ENCODE measurements at places on chromosomes 12 and 14. TPM values are rescaled to one million over a fixed set of nuclear protein-coding genes. Genes with fewer than 3 reads are reported as not detected.

Gene ADAMTS20
- total RNA-seq, result not detected

Gene PHC1
- 24.4 TPM for total RNA-seq

Gene TM7SF3
- 42.8 TPM for total RNA-seq

Gene GSG1
- not detected for total RNA-seq

Gene STXBP6
- not detected for total RNA-seq

- H3K4me3 ChIP-seq, result no peak overlapping the region
- H3K36me3 ChIP-seq, result no peaks in the 10 kb centered on the region
- no peaks in the 10 kb centered on the region for H3K27me3 ChIP-seq
- no peak for DNase-seq
- peaks cover 3% of the 10 kb centered on the region for H3K4me1 ChIP-seq
Measured at GRCh38 chr14:103597623-103598377, 31.2 kb upstream of the KLC1 start.

DNA sequence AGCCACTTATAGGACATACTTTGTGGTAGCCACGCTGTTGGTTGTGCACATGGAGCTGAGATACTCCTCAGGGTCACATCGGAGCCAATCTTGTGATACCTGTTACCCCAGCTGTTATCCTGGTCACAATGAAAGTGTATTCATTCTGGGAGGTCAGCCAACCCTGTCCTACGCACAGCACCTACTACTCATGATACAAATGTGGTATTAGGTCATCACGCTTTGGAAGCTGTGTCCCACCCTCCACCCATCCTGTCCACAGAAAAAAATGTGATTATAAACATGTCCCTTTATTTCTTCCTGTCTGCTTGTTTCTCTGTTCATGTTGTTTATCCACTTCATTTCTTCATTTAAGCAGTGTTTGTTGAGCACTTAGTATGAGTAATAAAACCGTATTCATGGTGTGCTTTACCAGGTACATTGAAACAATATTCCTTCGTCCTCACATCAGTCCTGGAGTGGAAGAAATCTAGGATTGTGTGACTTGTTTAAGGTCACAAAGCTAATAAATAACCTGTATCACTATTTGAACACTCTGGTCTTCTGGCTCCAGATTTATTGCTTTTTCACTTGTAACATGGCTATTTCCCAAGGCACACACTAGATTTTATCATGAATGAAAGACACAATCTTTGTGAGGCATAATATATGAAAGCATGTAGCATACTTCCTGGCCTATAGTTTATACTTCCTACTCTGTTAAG lies 73.1 kb downstream of the DERA start:
- H3K27ac ChIP-seq, result no peak overlapping the region
- H3K27me3 ChIP-seq, result no peaks in the 10 kb centered on the region
- no peaks in the 10 kb centered on the region for H3K4me1 ChIP-seq
- no peak for DNase-seq

GRCh38 chr12:23099604-23100003 lies 474.6 kb downstream of the ETNK1 start:
- no peak overlapping the region for H3K27ac ChIP-seq
- no peaks in the 10 kb centered on the region for H3K27me3 ChIP-seq
- DNase-seq, result no peak
- H3K4me3 ChIP-seq, result no peak overlapping the region
- H3K4me1 ChIP-seq, result no peaks in the 10 kb centered on the region

GRCh38 chr14:104954746-104955395 lies 23.3 kb downstream of the AHNAK2 start:
- H3K4me3 ChIP-seq, result no peak overlapping the region
- no peaks in the 10 kb centered on the region for H3K36me3 ChIP-seq
- DNase-seq, result no peak
- H3K4me1 ChIP-seq, result no peaks in the 10 kb centered on the region
- H3K27ac ChIP-seq, result no peak overlapping the region

GRCh38 chr12:131753757-131754156 lies 42.9 kb downstream of the SFSWAP start:
- no peaks in the 10 kb centered on the region for H3K27me3 ChIP-seq
- no peak for DNase-seq
- peaks cover 55% of the 10 kb centered on the region for H3K36me3 ChIP-seq
- no peak overlapping the region for H3K4me3 ChIP-seq
- H3K27ac ChIP-seq, result no peak overlapping the region
- H3K4me1 ChIP-seq, result peaks cover 2% of the 10 kb centered on the region

DNA sequence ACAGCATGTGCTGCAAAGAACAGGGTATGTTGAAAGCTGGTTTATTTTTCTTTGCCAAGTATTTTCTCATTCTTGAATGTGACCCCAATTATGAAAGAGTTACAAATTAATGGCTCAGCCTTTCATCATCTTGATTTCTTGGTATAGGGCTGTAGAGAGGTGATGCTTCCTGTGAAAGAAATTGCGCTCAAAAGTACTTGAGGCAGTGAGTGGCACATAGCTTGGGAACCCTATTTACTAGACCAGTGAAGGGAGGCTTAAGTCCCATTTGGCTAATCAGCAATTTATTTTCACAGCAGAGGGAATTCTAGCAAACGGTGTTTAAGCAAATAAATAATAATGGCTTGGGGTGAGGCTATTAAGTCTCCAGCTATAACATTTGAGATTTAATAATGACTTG lies 153.9 kb upstream of the MIS18BP1 start:
- no peaks in the 10 kb centered on the region for H3K36me3 ChIP-seq
- H3K4me1 ChIP-seq, result no peaks in the 10 kb centered on the region
- H3K27ac ChIP-seq, result no peak overlapping the region
- no peak for DNase-seq
- H3K4me3 ChIP-seq, result no peak overlapping the region

DNA sequence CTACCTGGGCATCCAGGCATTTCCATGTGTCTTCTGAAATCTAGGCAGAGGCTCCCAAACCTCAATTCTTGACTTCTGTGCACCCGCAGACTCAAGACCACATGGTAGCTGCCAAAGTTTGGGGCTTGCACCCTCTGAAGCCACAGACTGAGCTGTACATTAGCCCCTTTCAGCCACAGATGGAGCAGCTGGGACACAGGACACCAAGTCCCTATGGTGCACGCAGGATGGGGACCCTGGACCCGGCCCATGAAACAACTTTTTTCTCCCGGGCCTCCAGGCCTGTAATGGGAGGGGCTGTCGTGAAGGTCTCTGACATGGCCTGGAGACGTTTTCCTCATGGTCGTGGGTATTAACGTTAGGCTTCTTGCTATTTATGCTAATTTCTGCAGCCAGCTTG lies 330.0 kb downstream of the RERGL start:
- no peak for DNase-seq
- no peak overlapping the region for H3K27ac ChIP-seq
- H3K4me1 ChIP-seq, result no peaks in the 10 kb centered on the region
- no peak overlapping the region for H3K4me3 ChIP-seq
- H3K36me3 ChIP-seq, result no peaks in the 10 kb centered on the region
- no peaks in the 10 kb centered on the region for H3K27me3 ChIP-seq

DNA sequence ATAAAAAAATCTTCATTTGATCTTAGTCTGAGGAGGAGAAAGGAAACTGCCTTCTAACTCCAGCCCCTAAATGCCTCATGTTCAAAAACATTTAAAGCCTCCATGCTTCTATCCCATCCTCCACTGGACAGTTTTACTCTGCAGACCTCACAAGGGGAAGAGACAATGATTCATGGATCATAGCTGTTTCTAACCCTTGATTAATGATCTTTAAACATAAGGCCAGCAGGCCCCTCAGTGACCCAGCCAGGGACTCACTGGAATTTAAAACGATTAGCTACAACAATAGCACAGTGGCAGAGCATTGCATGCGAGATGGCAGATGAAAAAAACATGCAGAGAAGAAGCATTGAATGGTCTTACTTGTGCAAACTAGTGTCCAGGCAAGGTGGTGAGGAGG lies 6.0 kb downstream of the DCTN2 start:
- no peak overlapping the region for H3K27ac ChIP-seq
- peaks cover 2% of the 10 kb centered on the region for H3K36me3 ChIP-seq
- no peak overlapping the region for H3K4me3 ChIP-seq
- no peak for DNase-seq
- no peaks in the 10 kb centered on the region for H3K27me3 ChIP-seq

GRCh38 chr14:104424406-104425072 lies 155.0 kb upstream of the C14orf180 start:
- no peak for DNase-seq
- no peaks in the 10 kb centered on the region for H3K36me3 ChIP-seq
- no peaks in the 10 kb centered on the region for H3K27me3 ChIP-seq
- H3K4me1 ChIP-seq, result no peaks in the 10 kb centered on the region
- H3K27ac ChIP-seq, result no peak overlapping the region
- no peak overlapping the region for H3K4me3 ChIP-seq

DNA sequence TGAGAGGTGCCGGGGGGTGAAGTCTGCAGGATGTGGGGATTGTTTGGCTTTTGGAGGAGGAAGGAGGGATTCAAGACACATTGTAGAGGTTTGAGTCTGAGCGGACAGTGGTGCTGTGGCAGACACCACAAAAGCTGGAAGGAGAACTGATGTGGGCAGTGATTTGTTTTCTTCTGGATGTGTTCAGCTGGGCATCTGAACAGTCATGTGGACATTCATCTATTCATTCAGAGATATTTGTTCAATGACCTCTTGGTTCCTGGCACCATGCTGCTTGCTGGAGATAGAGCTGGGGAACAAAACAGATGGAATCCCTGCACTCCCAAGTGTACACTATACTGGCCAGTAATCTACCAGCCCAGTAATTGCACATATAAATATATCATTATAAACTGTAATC lies 64.0 kb downstream of the PTPN11 start:
- DNase-seq, result no peak
- H3K4me3 ChIP-seq, result no peak overlapping the region
- peaks cover 68% of the 10 kb centered on the region for H3K36me3 ChIP-seq
- no peaks in the 10 kb centered on the region for H3K27me3 ChIP-seq
- H3K27ac ChIP-seq, result no peak overlapping the region

- no peaks in the 10 kb centered on the region for H3K36me3 ChIP-seq
- H3K27me3 ChIP-seq, result peaks cover 20% of the 10 kb centered on the region
- no peak overlapping the region for H3K4me3 ChIP-seq
- H3K27ac ChIP-seq, result no peak overlapping the region
- DNase-seq, result no peak
Measured at GRCh38 chr12:24852420-24852819, 96.5 kb downstream of the BCAT1 start.

DNA sequence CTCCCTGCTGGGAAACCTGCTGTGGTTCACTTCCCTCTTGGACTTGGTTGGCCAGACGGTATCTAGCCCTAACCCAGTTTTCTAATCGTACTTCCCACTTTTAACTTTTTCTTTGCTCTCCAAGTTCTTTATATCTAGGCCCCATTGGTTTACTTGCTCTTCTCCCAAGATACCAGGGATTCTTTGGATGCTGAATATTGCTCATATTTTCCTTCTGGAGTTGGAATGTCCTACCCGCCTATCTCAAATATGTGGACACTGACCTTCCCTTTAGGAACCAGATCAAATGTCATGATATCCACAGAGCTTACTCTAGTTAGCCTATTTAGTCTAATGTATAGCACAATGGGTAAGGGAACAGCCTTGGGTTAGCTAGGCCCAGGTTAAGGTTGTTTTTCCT lies 228.6 kb downstream of the DACT1 start:
- no peak overlapping the region for H3K27ac ChIP-seq
- H3K27me3 ChIP-seq, result no peaks in the 10 kb centered on the region
- H3K4me3 ChIP-seq, result no peak overlapping the region
- H3K36me3 ChIP-seq, result no peaks in the 10 kb centered on the region

DNA sequence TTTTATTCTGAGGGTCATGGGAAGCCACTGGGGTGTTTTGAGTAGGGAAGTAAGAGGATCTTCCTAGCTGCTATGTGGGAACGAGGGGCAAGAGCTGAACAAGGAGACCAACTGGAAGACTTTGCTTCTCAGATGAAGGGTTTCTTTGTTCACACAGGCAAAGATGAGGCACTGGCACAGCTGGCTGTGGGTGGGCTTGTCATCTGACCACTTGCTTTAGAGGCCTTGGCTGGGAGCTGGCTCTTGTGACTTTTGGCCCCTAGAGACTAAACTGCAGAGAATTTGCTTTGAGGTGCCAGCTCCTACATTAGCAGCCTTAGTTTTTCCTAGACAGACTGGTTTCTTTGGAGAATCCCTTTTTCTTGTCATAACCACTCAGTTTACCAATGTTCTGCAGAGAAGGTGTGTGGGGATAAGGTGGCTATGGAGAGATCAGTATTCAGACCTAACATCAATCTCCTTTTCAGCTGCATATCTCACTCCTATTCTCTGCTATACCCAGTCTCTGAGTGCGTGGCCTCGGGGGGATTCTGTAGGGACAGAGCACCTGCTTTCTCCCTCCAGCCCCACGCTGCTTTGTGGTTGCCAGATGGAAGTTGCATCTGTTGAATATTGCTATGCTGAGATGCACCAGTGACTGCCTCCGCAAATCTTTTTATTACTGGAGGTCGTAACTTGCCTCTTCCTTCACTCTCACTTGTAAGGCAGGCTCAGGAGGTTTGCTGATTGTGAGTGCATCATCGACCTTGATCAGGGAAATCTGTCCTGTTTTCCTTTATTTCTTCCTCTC lies 12.7 kb downstream of the PPP2R5C start:
- peaks cover 2% of the 10 kb centered on the region for H3K36me3 ChIP-seq
- peaks cover 13% of the 10 kb centered on the region for H3K4me1 ChIP-seq
- DNase-seq, result no peak
- H3K4me3 ChIP-seq, result no peak overlapping the region
- H3K27ac ChIP-seq, result no peak overlapping the region

GRCh38 chr12:109729371-109729781 lies 15.8 kb downstream of the FAM222A start:
- no peaks in the 10 kb centered on the region for H3K4me1 ChIP-seq
- H3K36me3 ChIP-seq, result no peaks in the 10 kb centered on the region
- peaks cover 8% of the 10 kb centered on the region for H3K27me3 ChIP-seq
- no peak for DNase-seq
- H3K27ac ChIP-seq, result no peak overlapping the region

- no peaks in the 10 kb centered on the region for H3K4me1 ChIP-seq
- DNase-seq, result no peak
- H3K27me3 ChIP-seq, result no peaks in the 10 kb centered on the region
Measured at GRCh38 chr14:102012336-102012735, 48.0 kb downstream of the DYNC1H1 start.

GRCh38 chr14:54804538-54805041 lies 98.0 kb downstream of the GCH1 start:
- H3K4me1 ChIP-seq, result peaks cover 6% of the 10 kb centered on the region
- DNase-seq, result no peak
- no peaks in the 10 kb centered on the region for H3K36me3 ChIP-seq
- no peak overlapping the region for H3K27ac ChIP-seq
- peaks cover 18% of the 10 kb centered on the region for H3K27me3 ChIP-seq
- no peak overlapping the region for H3K4me3 ChIP-seq

DNA sequence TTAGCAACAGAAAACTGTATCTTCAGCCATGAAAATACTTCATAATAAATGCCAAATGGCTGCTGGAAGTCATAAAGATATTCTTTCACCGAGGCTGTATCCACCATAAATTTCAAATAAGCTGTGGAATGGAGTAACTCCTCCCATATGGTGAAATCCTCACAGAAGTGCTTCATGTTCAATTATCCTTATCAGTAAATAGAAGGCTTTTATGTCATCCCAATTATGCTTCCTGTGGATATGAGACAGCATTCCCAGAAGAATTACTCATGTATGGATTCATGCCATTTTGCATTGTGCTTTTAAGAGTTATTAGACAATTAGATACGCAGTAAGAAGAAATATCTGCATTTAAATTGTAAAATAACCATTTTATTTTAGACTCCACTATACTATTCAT lies 99.0 kb downstream of the RTN1 start:
- H3K27me3 ChIP-seq, result peaks cover 9% of the 10 kb centered on the region
- H3K4me3 ChIP-seq, result no peak overlapping the region
- H3K27ac ChIP-seq, result no peak overlapping the region
- H3K4me1 ChIP-seq, result no peaks in the 10 kb centered on the region

Measured in activated naive CD4-positive, alpha-beta T cell treated with anti-CD3 and anti-CD28 coated beads for 36 hours (primary cell).